ENCODE measurements at places on chromosomes 16 and 17.

DNA sequence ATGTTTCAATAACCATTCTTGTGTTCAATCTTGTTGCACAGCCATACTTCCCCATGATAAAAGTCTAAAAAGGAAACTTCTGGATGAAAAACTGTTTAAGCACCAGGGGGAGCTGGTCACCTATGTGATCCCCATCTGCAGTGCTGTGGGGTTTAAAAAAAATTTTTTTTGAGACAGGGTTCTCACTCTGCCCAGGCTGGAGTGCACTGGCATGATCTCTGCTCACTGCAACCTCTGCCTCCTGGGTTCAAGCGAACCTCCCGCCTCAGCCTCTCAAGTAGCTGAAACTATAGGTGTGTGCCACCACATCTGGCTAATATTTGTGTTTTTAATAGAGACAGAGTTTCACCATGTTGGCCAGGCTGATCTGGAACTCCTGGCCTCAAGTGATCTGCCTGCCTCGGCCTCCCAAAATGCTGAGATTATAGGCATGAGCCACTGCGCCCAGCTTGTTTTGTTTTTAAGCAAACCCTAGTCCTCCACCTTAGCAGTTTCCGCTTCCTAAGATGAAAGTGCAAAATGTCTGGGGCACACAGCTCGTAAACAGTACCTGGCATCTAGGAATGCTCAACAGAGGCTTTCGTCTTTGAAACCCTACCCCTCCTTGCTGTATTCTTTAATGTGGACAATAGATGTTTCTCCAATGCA, 25.4 kb downstream of the DNAJA2 start:
- no peak for DNase-seq

GRCh38 chr17:80328634-80329380, 68.2 kb downstream of the RNF213 start:
- no peak for DNase-seq

- no peak for DNase-seq
Observed at GRCh38 chr17:30920683-30921543, 832 bp upstream of the ADAP2 start.

DNA sequence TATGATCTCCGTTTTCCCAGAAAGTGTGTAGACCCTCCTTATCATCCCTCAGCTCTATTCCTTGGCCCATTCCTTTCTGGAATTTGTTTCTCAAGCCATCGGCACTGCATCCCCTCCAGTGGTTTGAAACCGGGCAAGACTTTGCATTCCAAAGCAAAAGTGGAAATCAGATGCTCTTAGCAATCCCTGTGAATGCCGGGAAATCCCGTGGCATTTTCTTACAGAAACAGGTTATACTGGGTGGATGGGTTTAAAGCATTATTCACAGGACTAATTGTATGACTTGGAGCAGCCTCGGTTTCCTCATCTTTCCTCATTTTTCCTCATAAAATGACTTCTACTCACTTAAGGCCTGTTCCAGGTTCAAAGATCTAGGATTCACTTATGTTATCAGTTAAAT, 52.0 kb downstream of the MAP2K6 start:
- DNase-seq, result no peak

DNA sequence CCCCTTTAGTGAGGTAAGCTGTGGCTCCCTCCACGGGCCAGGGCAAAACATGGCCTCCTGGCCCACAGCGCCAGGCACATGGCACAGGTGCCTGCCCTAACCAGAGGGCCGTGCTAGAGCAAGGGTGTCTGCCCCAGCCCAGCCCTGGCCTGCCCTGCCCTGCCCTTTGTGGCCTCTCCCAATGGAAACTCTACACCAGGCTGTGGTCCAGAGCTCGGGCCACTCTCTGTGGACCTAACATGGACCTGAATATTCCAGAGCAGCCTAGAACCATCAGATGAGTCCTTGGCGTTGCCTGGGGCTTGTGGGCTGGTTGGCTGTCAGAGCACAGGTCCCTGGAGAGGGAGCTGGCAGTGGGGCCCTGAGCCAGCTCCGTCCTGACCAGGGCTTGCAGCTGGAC, 8.0 kb upstream of the MRPL12 start:
- no peak for DNase-seq

- no peak for DNase-seq
Observed at GRCh38 chr16:85984231-85984880, 85.4 kb downstream of the IRF8 start.

DNA sequence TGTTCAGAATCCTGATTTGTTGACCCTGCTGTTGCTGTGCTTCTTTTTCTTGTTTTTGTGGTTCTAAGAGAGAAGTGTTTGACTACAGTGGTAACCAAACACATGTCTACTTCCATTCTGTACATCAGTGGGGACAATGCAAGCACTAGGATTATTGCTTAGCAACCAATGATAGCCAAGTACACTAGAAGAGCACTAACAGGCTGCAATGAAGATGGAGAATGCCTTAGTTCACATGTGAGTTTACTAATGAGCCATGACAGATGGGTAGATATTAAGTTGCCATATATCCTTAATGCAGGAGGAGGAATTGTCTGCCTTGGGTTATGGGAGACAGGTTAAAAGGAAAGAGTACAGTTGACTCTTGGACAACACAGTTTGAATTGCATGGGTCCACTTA, 8.3 kb downstream of the EFCAB5 start:
- no peak for DNase-seq

DNA sequence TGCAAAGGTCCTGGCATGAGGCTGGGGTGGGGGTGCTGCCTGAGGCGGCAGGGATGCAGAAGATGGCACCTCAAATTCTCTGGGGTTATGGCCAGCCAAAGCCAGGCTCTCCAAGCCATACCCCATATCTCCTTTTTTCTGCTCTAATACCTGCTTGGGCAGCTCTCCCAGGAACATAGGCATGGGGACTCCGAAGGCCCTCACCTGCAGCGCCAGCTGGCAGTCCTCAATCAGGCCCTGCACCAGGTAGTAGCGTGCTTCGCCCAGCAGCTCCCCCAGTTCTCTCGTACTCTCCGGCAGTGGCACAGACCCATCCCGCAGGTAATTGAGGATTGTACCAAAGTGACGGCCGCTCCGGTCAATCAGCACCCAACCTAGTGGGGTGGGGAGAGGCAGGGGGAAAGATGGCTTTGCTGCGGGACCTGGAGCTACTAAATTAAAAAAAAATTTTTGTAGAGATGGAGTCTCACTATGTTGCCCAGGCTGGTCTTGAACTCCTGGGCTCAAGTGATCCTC, 3.0 kb downstream of the KCTD13 start:
- DNase-seq, result no peak

DNA sequence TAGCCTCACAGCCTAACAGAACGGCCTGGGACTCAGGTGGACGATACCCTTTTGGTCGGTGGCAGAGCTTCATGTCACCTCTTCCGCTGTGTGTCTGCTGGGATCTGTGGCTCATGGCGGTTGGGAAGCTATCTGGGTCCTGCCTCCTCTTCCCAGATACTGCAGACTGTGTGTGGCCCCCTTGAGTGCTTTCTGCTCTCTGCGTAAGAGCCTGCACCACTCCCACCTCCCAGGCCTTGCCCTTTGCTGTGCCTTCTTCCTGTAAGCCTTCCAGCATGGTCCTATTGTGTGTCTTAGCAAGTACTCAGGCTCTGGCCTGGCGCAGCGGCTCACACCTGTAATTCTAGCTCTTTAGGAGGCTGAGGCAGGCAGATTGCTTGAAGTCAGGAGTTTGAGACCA, 17.5 kb upstream of the ADCY7 start:
- DNase-seq, result no peak

GRCh38 chr17:19346351-19347255, 15.9 kb downstream of the B9D1 start:
- DNase-seq, result no peak

DNA sequence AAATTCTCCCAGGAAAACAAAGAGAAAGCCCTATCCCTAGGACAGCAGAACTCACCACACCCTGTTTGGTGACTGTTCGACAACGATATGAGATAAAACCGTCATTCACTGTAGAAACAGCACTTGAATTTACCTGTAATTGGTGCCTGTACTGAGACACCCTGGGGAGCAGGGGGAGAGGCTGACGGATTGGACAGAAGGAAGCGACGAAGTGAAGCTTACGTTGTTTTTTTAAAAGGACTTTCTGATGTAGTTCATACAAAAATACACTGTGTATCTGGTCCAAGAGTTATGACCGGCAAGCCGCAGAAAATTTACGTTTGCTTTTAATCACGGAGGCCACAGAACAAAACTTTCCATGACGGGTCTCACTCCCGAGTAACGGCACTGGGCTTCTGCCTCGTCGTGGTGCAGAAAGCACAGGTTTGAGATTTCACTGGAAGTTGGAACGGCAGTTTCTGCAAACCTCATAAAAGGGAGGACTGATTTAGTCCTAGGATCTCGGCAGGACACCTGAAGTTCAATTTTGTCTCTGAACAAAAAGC, 9.7 kb downstream of the NXN start:
- DNase-seq, result no peak

- no peak for DNase-seq
Observed at GRCh38 chr17:41496803-41497484, 7.2 kb upstream of the KRT36 start.

DNA sequence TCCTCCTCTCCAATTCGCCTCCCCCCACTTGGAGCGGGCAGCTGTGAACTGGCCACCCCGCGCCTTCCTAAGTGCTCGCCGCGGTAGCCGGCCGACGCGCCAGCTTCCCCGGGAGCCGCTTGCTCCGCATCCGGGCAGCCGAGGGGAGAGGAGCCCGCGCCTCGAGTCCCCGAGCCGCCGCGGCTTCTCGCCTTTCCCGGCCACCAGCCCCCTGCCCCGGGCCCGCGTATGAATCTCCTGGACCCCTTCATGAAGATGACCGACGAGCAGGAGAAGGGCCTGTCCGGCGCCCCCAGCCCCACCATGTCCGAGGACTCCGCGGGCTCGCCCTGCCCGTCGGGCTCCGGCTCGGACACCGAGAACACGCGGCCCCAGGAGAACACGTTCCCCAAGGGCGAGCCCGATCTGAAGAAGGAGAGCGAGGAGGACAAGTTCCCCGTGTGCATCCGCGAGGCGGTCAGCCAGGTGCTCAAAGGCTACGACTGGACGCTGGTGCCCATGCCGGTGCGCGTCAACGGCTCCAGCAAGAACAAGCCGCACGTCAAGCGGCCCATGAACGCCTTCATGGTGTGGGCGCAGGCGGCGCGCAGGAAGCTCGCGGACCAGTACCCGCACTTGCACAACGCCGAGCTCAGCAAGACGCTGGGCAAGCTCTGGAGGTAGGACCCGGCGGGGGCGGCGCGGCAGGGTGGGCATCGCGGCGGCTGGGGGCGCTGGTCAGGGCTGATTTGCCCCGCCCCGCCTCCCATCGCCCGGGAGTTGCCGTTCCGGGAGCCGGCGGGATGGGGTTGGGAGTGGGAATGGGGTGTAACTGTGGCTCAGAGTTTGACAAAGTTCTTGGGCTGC, 567 bp downstream of the SOX9 start:
- DNase-seq, result no peak

DNA sequence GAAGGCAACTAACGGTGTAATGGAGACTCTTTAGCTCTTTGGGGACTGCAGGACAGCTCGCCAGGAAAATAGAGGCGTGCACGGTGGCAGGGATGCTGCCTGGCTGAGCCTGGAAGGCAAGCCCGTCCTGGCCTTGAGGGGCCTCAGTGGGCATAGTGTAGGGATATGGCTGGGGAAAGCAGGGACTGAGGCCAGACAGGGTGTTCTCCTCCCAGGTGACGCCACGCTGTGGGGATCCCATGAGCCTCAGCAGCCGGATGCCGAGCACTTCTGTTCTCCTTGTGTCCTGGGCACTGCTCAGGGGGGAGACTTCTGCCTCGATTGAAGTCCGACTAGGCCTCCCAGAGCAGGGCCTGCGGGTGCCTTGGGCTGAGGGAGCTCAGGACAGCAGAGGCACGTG, 89.2 kb downstream of the NPIPB11 start:
- DNase-seq, result no peak

DNA sequence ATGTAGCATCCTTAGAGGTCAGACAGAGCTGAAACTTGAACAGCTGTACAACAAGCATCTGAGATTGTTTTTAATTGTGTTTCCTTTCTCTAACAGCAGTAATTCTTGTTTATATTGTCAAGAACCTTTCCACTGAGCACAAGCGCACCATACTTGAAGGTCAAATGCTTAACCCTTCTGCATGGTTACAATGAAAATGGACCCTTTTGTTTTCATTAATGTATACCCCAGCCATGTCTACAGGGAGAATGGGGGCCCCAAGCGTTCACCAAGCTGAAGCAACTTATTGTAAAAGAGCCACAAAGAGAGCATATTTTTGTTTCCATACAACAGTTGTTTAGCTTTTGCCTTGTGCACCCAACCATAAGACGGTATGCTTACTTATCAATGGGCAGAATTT, 210.8 kb downstream of the FTO start:
- no peak for DNase-seq

GRCh38 chr16:69286941-69287713, 24.0 kb upstream of the VPS4A start:
- DNase-seq, result peak; percentile 6

- DNase-seq, result no peak
Observed at GRCh38 chr16:85227946-85228862, 115.9 kb upstream of the CIBAR2 start.

DNA sequence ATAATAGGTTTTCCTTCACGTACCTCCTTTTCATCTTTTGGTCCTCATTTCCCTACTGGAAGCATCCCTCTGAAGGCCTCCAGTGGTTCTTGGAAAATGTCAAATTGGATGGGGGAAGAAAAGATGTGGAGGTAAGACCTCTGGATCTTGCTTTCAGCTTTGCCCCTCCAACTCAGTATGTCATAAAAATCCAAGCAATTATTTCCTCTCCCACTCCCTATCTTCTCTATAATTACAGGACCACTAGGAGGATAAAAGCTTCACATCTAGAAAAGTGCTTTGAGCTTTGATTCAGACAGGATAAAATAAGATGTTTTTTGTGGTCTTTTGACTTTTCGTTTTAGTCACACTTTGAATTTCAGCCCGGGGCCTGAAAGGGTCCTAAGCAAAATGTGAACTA, 1.7 kb downstream of the TTLL6 start:
- no peak for DNase-seq

GRCh38 chr17:74921769-74922168, 1.3 kb downstream of the USH1G start:
- DNase-seq, result no peak

DNA sequence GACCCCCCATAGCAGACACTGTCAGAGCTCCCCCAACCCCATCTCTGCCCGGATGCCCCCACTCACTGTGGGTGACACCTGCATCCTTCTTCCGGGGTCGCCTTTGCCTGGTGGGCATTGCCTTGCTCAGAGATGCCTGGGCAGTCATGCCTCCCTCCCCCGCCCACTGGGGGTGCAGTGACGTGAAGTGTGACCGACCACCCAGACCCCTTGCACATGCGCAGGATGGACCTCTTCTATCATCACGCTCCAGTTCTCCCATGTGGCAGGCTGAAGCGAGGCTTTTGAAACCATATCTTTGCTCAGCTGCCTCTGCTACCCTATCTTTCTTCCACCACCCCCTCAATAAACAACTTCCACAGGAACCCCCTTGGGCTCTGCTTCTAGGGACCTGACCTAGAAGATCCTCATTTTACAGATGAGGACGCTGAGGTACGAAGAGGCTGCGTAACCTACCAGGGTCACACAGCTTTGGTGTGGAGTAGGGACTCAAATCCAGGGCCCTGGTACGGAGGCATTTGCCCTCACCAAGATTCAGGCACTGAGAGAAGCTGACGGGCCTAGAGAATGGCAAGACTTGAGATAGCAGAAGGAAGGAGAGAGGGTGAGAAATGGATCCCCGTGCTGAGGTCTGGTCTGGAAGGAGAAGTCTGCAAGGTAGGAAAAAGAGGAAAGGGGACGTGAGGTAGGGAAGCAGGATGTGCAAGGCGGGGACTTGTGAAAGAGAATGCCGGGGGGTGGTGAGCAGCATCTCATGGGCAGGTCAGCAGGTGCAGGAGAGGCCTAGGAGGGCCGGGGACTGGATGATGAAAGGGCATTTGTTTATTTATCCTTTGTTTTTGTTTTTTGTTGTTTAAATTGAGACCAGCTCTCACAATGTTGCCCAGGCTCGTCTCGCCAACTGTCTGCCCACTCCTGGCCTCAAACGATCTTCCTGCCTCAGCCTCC, 14.4 kb downstream of the NLRC5 start:
- no peak for DNase-seq
